ENCODE measurements at places on chromosomes 6 and 20.

- no peak for DNase-seq
Observed at GRCh38 chr6:31468311-31468710, 29.6 kb upstream of the MICB start.

GRCh38 chr20:58130581-58130980 is 97.9 kb downstream of the ANKRD60 start:
- DNase-seq, result no peak

DNA sequence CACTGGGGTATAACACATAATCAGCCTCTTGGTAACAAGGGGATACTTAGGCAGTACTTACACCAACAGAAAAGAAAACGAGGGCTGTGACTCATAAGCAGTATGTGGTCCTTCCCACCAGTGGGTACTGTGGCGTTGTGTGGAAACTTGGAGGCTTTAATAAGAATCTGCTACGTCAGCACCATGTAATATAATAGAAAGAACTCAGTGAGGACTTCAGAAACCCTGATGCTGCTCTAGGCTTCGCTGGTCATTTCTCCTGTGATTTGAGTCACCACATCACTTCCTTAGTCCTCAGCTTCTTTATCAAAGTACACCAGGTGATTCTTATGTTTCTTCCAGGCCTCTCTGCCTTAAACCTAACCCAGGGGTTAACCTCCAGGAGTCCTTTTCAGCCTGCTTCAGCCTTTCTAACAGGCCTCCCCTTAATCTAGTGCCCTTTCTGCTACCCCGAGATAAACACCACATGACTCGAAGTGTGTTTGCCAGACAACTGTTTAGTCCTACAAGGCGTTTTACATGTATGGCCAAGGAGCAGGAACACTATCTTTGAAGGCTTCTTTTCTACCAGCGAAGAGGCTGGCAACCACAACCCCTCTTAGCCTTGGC is 68.5 kb downstream of the FYN start:
- DNase-seq, result no peak

GRCh38 chr6:157314705-157315321 is 8.5 kb downstream of the TMEM242 start:
- peak; percentile 60 for DNase-seq

DNA sequence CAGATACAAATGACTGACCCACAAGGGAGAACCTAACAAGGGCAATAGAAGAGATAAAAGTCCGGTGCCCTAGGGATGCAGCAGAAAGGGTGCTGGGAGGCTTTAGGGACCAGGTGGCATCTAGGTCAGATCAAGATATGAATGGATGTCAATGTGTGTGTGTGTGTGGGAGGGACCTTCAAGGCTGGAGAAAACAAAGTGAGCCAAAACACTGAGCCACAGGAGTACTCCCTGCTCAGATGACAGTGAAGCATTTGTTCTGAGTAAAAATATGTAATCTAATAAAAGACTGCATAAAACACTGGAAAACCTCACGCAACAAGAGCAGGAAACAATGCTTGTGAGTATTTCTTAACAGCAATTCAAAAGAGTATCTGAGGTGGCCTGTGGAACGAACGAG is 28.2 kb downstream of the ZNF337 start:
- DNase-seq, result no peak

DNA sequence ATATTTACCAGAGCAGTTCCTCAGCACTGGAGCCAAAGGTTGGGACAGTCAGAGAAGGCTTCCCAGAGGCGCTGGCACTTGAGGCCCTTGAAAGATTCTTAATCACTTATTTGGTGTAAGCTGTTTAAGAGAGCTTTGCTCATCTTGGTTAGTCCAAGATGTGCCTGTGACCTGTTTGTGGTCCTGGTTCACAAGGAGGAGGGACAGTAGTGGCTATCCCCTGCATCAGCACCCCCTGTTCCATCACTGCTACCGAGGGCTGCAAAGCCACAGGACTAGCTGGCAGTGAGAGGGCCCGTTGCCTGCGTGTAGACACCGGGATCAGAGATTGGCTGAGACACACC is 35.7 kb downstream of the VEGFA start:
- no peak for DNase-seq

DNA sequence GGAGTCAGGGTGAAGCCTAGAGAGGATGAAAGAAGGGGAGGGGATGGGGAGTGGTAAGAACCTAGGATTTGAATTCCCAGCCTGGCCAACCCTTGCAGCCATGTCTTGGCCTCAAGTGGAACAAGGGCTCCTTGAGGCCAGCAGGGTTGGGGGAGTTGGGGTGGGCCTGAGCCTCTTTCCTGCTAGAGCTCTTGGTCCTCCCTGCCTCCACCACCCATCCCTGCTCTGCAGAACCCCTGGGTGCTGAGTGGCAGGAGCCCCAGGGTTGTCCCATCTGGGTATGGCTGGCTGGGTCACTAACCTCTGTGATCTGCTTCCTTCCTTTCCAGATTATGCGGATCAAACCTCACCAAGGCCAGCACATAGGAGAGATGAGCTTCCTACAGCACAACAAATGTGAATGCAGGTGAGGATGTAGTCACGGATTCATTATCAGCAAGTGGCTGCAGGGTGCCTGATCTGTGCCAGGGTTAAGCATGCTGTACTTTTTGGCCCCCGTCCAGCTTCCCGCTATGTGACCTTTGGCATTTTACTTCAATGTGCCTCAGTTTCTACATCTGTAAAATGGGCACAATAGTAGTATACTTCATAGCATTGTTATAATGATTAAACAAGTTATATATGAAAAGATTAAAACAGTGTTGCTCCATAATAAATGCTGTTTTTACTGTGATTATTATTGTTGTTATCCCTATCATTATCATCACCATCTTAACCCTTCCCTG is 8.3 kb downstream of the VEGFA start:
- DNase-seq, result no peak

DNA sequence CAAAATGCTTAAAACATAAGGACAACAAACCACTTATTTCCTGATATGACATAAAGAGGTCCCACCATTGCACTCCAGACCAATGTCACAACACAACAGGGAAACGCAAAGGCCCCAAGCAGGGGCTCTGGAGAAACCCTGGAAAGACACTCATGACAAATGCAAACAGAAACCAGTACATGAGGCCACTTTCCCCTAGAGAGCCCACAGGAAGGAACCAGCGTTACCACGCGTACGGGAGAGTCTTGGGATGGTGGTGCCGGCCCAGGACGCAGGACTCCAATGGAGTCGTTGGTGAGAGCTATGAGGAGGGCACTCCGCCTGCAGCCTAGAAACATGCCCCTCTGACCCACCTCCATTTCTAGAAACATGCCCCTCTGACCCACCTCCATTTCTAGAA is 20.2 kb downstream of the GMEB2 start:
- DNase-seq, result no peak

- no peak for DNase-seq
Observed at GRCh38 chr6:33418690-33419291, 884 bp upstream of the CUTA start.
